ENCODE measurements at places on chromosomes 3 and 15.

DNA sequence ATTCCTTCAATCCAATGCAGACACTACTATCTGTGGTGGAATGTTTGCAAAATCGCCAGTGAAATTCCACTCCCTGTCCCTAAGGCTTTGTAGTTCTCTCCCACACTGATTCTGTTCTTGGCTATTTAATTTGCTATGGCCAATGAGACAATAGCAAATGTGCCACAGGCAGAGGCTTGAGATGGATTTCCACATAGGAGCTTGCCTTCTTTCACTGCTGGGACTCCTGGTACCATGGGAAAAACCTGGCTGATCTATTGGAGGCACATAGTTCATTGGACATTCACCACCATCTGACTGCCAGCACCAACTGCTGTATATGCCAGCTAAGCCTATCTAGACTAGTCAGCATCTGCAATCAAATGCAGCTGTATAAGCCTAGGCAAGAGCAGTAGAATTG lies 103.8 kb downstream of the NR1D2 start:
- DNase-seq: no peak

- no peak for DNase-seq
Measured at GRCh38 chr15:70936326-70936725, 43.7 kb downstream of the LRRC49 start.

GRCh38 chr15:27851858-27852210 lies 247.3 kb downstream of the OCA2 start:
- DNase-seq: no peak

DNA sequence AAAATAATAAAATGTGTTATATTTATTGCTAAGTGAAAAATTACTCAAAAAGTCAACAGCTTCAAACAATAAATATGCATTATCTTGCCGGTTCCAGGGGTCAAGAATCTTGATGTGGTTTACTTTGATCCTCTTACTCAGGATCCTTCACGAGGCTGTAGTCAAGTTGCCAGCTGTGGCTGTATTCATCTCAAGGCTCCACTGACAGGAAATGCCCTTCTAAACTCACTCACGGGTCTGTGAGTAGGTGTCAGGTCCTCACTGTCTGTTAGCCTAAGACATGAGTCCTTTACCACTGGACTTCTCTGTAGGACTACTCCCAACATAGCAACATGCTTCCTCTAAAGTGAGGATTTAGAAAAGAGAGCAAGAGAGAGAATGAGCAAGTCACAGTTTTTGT lies 983.0 kb downstream of the SI start:
- DNase-seq: no peak
